T-helper 17 cell (primary cell): ENCODE measurements at places on chromosomes 1 and 21.

- DNase-seq, result no peak
Measured at GRCh38 chr1:113686891-113687618, 72.2 kb downstream of the PHTF1 start.

DNA sequence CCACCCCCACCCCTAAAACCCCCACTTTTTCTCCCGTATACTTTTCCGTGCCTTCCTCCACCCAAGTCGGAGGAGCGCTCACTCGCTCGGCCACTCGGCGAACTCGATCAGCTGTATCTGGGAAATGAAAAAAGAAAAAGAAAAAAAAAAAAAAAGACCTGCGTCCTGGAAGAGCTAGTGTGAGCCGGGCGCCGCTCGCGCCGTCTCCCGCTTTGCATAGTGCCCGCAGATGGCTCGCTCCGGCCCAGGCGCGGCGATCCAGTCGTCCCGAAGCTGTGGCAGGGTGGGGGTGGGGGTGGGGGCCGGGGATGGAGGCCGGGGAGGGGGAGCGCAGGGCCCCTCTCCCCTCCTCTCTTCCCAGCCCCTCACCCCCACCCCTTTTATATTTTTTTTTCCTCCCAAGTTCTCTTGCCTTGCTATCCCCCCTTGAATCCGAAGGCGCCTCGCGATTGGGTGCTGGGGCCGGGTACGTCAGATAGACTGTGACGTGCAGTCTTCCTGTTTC is 299 bp upstream of the PROX1 start:
- no peak for DNase-seq

- no peak for DNase-seq
Measured at GRCh38 chr1:2252423-2252822, 24.3 kb downstream of the SKI start.

- DNase-seq, result no peak
Measured at GRCh38 chr1:172278478-172278877, 142.0 kb upstream of the C1orf105 start.
